NT2/D1 (cell line): ENCODE measurements at places on chromosomes 6 and 20.
A peak's percentile ranks its signal among the peaks of the same experiment; 100 is the strongest.

- peak; percentile 15 for DNase-seq
Observed at GRCh38 chr6:119240257-119241110, 109.1 kb downstream of the MAN1A1 start.

- no peak for DNase-seq
Observed at GRCh38 chr6:161740486-161740885, 466.6 kb upstream of the AGPAT4 start.

- DNase-seq, result no peak
Observed at GRCh38 chr6:136751991-136752390, 40.3 kb downstream of the MAP3K5 start.

GRCh38 chr6:150494241-150494640 lies 105.4 kb upstream of the PLEKHG1 start:
- no peak for DNase-seq

GRCh38 chr6:165389534-165389933 lies 80.1 kb upstream of the C6orf118 start:
- DNase-seq, result no peak

DNA sequence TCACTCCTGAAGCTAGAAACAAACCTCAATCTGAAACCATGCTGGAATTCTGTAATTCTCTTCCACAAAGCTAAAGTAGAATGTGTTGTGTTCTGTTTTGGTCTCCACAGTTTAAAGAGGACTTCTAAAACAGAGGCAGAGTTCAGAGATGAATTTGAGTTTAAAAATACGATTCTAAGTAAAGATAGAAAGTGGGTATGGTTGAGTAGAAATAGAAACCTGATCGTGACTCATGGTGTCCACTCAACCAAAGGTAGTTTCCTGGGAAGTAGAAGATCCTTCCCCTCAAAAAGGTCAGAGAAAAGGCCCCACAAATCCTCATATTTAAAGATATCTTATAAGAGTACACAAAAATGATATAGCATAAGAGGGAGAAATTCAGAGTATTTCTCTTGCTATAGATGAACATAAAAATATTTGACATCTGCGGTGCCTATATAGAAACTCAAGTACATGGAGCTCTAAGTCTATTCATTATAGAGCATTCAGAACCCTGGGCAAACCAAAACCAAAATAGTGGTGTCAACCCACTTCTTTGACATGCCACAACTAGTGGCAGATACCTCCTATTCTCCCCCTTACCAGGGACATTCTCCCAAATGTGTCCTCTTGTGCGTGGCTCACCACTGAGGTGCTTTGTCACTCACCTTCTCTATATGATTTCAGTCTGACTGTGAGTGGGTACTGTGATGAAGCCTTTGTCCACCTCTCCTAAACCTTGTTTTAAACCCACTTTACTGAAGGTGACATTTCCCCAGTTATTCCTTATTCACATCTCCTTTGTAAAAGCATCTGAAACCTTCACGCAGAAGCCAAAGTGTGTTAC lies 84.5 kb downstream of the PLCB1 start:
- no peak for DNase-seq

DNA sequence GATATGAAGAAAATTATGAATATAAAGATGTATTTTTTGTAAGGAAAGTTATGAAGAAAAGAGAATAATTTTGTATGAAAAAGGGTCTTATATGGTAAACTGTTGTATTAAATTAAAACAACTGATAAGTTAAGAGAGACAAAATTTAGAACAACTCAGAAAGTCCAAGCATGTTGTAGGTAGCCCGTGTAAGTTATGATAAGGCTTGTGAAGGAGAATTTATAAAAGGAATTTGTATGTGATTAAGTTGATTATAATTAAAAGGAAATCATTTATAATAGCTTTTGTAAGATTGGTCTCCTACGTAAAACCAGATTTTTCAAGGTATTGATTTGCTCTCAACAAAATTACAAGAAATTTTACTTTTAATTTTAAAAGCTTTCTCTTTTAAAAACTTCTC lies 1579.3 kb downstream of the HACE1 start:
- no peak for DNase-seq
